ENCODE measurements at places on chromosomes 12 and 14.

GRCh38 chr12:25328072-25328712 is 77.5 kb upstream of the KRAS start:
- no peak for DNase-seq

DNA sequence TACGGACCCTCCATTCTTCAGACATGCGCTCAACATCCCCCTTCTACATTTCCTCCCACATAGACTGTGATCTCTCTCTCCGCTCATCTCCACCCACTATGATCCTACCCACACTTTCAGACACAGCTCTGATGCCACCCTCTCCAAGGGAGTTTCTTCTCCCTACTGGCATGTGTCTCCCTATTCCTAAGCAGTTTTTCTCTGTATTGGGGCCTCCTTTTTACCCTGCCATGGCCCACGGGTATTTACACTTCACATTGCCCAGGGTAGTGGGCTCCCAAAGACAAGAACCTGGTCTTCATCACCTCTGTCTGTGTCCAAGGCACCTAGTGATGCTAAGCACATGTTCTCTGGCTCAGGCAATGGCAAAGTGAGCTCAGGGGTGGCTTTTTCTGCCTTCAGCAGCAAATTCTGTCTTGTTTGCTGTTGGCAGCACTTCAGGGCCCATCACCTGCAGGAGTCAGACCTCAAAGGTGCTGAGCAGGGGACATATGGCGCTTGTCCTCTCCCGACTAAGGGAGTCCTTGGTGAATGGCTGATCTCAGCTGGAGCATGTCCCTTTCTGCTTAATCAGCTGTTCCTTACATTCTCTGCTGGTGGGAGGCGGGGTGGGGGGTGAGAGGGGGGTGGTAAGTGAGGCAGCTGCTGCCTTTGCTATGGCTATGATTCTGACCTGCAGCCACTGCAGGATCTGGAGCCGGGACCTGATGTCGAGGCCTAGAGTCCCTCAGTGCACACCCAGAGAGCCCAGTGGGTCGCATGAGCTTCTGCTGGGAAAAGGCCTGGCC is 256.8 kb downstream of the PCNX1 start:
- DNase-seq, result no peak

DNA sequence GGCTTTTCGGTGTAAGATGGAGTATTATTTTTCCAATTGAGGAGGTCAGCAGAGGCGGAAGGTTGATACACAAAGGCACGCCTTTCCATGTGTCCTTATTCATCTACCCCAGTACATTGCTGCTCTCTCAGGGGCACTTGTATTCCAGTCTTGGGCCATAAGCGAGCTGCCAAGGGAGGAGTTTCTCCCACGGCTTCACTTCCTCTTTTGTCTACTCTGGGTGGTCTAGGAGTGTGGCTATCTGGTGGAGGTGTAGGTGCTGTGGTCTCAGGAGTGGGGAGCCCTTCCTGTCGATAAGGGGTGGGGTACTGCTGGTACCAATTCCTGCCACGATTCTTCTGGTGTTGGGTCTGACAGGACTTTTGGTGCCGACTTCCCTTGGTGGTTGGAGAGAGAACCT is 73.4 kb downstream of the GAS2L3 start:
- DNase-seq, result no peak

- no peak for DNase-seq
These were observed 56.9 kb downstream of the GPR137C start for GRCh38 chr14:52609445-52610044.

DNA sequence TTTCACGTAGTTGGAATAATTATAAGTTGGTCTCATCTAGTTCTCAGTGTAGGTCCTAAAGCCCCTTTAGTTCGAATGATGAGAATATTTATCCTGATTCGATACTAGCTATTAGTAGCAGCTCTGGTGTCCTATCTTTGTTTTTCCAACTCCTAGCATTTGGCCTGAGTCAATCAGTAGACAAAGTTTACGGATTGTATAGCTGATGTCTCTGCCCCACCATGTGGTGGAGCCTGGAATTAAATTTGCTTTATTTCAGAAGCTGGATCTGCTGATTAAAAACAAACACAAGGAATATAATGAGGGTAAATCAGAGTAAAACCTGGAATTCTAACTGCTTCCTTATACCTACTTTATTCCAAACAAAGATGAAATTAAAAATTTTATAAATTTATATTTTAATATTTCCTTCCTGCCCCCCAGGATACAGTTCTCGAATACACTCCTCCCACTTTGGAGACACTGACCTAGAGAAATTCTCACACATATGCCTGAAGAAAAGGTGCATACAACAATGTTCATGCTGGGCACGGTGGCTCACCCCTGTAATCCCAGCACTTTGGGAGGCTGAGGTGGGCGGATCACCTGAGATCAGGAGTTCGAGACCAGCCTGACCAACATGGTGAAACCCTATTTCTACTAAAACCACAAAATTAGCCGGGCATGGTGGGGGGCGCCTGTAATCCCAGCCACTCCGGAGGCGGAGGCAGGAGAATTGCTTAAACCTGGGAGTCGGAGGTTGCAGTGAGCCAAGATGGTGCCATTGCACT is 7.6 kb upstream of the BRMS1L start:
- no peak for DNase-seq

- no peak for DNase-seq
These were observed 20.6 kb downstream of the SBNO1 start for GRCh38 chr12:123344086-123344485.

DNA sequence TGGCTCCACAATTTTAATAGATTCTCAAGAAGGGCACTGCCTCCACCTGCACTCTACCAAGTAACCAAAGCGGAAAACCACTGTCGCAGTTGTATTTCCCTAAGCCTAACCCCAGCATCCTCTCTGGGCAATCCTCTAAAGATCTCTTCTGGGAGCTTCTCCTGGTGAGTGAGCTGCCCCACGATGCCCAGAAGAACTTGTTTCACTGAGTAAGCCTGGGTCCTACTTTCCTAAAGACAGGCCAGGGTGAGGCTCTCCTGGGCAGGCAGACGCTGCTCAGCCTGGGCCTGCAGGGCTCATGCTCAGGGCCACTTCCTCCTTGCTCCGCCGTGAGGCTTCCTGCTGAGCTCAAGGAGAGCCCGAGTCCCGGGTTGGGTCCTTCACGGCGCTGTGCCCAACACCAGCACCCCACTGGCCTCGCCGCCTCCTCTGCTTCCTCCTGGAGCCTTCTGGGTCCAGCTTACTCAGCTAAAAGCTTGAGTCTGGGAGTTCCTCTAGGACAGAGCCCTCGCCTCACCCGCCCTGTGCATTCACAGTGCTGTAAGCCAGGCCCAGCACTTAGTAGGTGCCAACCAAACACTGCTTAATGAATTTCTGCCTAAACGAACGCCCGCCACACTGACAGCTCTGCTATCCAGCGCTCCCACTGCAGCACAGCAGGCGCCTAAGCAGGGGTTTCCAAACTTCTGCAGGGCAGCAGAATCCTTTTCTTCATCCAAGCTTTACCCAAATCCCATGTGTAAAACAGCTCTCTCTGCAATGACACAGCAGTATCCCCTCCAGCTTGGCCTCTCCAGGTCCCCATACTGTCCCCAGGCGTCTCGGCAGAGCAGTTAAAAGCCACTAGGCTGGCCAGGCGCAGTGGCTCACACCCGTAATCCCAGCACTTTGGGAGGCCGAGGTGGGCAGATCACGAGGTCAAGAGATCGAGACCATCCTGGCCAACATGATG is 5.7 kb downstream of the RAB35 start:
- DNase-seq, result peak; percentile 32

GRCh38 chr12:85711735-85712390 is 124.3 kb downstream of the RASSF9 start:
- no peak for DNase-seq

GRCh38 chr14:85214471-85214870 is 315.5 kb upstream of the FLRT2 start:
- no peak for DNase-seq

DNA sequence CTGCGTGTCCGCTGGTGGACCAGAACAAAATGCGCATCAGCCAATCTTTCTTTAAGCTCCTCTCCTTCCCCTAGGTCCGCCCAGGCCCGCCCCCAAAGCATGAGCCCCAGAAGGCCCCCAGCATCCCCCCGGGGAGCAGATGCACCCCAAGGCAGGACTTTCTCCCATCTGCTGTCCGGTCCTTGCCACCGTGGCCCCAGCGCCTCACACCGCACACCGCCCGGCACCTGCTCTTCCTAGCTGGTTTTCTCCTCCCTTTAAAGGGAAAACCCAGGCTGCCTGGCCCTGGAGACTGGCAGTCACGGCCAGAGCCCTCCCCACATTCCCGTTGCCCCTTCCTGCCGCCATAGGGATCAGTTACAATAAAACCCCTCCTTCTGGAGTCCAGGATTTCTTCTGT is 30.2 kb downstream of the RIMBP2 start:
- DNase-seq, result no peak

- peak; percentile 74 for DNase-seq
These were observed 39.6 kb downstream of the CCDC85C start for GRCh38 chr14:99564256-99564925.

GRCh38 chr12:79301181-79301580 is 389.6 kb downstream of the PAWR start:
- DNase-seq, result no peak

DNA sequence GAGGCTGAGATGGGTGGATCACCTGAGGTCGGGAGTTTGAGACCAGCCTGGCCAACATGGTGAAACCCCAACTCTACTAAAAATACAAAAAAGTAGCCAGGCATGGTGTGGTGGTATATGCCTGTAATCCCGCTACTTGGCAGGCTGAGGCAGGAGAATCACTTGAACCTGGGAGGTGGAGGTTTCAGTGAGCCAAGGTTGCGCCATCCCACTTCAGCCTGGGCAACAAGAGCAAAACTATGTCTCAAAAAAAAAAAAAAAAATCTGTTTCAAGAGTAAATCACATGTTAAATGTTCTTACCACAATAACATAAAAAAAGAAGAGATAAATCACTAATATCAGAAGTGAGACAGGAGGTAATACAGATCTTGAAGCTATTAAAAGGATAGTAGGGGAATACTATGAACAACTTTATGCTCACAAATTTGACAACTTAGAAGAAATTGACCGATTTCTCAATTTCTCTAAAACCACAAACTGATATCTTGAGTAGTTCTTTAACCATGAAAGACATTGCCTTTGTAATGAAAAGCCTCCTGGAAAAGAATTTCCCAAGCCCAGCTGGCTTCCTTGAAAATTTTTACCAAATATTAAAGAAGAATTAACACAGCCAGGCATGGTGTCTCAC is 37.7 kb downstream of the TAOK3 start:
- no peak for DNase-seq

- peak; percentile 95 for DNase-seq
These were observed 39.8 kb downstream of the ELK3 start for GRCh38 chr12:96233939-96234461.

DNA sequence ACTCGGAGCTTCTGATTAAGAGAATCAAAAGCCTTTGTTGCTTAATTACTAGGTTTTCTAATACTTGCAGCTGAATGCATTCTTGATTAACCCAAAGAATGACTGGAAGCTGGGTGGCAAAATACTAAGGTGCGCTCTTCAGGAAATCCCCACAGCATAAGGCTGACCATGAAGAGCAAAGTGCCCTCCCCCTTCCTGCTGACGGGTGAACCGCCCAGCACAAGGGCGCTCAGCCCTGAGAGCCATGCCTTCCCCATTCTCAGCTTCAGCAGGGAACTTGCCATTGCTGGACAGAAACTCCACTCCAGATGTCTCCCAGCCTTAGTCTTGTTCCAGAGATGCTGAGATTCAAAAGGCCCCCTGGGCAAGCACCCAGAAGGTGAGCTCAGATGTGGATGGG is 27.2 kb upstream of the FBRSL1 start:
- no peak for DNase-seq

All from right hindlimb (tissue), 1 donor.